ENCODE measurements at places on chromosomes 7 and 10.

DNA sequence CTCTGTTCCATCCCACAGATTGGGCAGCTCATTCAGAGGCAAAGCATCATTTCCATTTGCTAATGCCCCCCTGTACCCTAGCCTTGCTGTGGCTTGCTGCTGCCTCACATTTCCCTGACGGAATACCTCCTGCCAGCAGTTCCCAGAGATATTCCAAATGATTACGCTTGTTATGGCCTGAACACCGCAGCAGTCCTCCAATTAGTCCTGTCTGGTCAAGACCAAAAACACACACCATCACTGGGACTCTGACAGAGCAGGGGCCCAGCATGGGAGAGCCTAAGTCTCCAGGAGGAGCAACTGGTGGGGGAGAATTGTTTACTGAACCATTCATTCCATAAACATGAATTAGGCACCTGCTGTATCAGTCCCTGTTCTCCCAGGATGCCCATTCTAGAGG is 6.1 kb downstream of the OGDHL start:
- no peak for DNase-seq

- no peak for DNase-seq
Measured at GRCh38 chr10:109934958-109935793, 11.9 kb upstream of the XPNPEP1 start.

GRCh38 chr7:2043316-2044039 is 189.3 kb downstream of the MAD1L1 start:
- DNase-seq = no peak

GRCh38 chr7:139481364-139481763 is 2.1 kb downstream of the KLRG2 start:
- DNase-seq = no peak

DNA sequence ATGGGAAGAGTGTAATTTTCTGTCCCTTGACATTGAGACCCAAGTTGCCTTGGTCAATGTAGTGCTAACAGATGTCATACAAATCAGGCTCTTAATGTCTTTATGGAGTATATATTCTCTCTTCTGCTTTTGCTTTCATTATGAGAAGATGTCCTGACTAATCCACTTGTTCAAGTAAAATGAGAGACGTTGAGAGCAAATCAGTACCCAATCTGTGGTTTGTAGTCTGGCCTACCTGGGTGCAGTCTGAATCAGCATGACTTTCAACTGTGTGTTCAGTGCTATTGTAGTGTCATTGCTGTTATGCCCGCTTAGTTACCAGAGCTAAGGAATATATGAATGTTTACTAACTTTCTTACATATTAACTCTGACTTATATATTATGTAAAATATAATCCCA is 612.4 kb downstream of the ANKRD7 start:
- no peak for DNase-seq

- DNase-seq = no peak
Measured at GRCh38 chr10:127563718-127564553, 14.8 kb downstream of the NPS start.

DNA sequence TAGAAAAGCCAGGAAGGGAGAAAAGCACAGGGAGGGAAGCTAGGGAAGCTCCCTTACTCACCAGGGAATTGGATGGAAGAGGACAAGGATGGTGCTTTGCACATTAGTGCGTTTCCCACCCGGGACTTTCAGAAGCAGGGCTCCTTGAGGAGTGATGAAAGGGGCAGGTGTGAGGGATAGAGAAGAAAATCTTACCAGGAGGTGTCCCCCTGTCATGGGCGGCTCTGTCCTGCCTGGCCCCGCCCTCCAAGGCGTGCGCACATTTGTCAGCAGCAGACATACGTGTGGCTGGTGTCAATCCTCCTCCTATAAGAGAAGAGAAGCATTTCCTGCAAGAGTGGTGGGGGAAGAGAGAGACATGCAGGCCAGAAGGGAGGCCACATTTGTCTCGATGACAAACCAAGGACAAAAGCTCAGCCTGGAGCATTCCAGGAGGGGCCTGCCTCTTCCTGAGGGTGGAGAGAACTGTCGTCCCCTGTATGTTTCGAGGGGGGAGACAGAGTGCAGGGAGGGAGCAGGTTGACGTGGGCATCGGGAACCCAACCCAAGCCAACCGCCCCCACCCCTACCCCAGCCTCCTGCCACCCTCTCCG is 47.4 kb upstream of the COMTD1 start:
- no peak for DNase-seq

DNA sequence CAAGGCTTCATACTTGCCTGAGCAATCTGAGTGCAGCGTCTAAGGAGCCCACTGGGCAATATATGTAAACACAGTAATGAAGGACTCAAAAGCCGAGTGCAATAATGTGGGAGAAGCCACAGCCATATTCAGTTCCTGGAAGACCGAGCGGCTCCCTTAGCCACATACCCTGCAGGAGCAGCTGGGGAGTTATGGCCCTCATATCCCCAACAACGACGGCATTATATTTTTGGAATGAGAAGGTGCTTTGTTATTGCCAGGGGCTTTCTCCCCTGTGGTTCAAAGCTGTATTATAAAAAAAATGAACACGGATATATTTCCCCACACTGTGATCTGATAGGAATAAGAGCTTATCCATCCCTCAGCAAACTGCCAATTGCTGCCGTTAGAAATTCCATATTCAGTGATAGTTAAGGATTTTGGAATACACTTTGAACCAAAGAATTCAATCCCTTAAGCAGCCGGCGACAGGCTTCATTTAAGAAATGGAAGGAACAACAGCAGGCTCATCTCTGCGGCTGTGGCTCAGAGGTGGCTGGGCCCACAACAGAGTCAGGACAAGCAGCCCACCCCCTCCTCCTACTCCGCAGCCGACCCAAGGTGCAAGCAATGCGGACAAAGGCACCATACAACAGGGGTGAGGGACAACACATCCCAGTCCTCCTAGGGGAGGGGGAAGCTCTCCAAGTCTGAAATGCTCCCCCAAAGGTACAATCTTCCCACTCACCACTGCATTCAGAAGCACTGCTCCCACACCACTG is 77.2 kb downstream of the TNS3 start:
- DNase-seq = no peak

DNA sequence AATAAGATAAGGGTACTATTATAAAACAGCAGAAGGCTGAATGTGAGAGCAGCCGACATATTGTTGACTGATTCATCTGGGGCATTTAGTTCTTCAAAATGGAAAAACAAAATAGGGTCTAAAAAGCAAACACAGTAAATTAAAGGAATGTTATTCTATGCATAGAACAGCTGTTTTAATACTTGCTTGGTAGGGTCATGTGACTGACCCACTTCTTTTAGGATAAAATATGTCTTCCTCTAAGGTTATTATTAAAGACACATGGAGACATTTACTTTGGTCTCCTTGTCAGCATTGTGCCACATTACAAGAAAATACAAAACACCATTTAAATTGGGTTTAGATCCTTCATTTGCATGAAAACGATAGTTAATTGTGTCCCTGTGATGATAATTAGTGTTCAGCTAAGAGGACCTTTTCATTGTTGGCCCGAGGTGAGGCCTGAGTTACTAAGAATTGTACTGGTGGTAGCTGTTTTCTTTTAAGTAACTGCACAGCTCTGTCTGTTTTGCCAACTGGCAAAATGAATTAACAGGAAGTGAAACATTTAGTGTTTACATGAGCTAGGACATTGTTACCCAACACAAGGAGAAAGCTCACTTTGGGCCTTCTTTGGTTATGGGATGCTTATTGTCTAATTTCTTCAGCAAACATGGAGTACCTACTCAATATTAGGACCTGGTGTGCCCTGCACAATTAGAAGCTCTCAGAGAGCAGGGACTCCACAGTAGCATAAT is 764.4 kb downstream of the LRMDA start:
- DNase-seq = no peak

DNA sequence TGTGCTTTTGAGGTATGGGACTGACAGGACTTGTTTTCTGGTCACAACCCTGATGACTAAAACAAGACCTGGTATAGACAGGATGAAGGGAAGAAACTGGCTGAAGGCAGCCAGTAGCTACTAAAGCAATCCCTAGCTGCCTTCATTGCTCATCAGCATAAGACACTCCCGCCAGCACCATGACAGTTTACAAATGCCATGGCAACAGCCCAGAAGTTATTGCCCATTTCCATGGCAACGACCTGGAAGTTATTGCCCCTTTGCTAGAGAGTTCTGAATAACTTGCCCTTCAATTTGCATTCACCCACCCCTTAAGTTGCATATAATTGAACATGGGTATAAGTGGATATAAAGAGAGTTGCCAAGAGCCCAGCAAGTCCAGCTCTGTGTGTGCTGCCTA is 169.6 kb upstream of the FAM171A1 start:
- DNase-seq = no peak

- DNase-seq = no peak
Measured at GRCh38 chr10:129513312-129513711, 46.3 kb downstream of the MGMT start.

DNA sequence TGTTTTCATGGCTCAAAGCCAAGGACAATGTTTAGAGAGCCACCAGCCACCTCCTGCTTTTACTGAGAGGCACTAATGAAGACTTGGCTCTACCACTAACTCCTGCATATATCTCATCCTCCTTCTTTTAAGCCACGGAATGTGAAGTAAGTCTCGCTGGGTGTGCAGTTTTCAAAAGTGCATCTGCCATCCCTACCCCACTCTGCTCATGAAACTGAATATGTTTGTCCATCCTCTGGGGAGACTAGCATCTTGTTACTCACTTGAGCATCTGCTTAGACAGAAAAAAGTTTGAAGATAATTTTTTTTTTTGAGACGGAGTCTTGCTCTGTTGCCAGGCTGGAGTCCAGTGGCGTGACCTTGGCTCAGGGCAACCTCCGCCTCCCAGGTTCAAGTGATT is 40.8 kb downstream of the EPDR1 start:
- no peak for DNase-seq

DNA sequence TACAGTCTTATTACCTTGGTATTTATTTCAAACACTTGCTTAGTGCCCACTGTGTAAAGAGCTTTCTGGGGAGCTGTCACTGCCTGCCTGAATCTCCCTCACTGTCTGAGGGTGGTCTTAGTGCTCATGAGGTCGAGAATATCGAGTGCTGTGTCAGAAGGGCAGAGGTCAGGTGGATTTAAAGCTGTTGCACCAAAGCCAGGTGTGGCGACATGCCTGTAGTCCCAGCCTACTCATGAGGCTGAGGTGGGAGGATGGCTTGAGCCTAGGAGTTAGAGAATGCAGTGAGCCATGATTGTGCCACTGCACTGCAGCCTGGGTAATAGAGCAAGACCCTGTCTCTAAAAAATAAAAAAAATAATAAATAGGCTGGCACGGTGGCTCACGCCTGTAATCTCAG is 20.9 kb downstream of the CCM2 start:
- no peak for DNase-seq

- DNase-seq = no peak
Measured at GRCh38 chr7:117872561-117873309, 506 bp downstream of the CTTNBP2 start.

- no peak for DNase-seq
Measured at GRCh38 chr7:143811-144453, 48.4 kb upstream of the FAM20C start.

- DNase-seq = no peak
Measured at GRCh38 chr7:125606671-125607070, 677.0 kb upstream of the POT1 start.

- DNase-seq = no peak
Measured at GRCh38 chr7:121546632-121547543, 150.8 kb upstream of the FAM3C start.

DNA sequence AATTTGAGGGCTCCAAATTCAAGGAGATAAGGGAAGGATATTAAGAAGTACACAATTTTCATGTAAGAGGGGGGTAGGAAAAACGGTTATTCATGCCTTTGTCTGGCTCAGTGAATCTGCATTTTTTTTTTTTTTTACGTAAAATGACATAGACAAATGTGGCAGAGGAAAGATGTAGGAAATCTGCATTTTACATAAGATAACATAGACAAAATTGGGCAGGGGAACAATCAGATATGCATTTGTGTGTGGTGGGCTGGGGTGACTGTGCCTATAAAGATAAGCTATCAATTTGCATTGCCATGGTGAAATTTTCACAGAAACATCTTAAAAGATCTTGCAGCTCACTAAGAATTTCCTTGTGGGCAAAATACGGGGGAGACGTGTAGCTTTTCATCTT is 92.7 kb upstream of the GPR141 start:
- DNase-seq = peak; percentile 87

GRCh38 chr10:29703271-29703670 is 68.5 kb upstream of the SVIL start:
- no peak for DNase-seq

DNA sequence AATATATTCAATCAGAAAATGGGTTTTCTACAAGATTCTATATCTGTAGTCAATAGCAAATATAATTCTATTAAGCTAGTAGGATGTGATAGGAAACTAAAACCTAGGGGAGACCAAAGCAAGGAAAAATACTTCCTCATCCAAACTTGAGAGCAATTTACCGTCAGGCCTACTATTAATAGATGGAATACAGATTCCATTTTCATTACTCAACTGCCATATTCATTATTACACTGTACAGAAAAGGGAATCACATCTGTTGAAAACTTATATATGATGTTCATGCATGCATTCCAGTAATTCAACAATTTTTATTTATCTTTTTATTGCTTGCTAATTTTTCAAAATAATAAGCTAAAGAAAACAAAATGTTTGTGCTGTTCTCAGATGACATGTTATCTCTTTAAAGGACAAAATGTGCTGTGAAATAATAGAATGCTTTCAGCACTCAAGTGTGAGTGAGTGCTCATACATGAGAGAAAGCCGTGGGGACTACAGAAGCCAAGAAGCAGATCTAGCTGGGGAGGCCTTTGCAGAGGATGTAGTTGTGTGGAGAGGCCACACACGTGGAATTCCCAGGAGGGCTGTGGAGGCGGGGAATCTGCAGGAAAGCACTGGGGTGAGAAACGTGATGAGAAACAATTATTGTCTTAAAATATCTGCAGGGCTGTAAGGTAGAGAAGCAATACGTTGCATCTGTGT is 110.0 kb downstream of the EGFR start:
- DNase-seq = no peak

DNA sequence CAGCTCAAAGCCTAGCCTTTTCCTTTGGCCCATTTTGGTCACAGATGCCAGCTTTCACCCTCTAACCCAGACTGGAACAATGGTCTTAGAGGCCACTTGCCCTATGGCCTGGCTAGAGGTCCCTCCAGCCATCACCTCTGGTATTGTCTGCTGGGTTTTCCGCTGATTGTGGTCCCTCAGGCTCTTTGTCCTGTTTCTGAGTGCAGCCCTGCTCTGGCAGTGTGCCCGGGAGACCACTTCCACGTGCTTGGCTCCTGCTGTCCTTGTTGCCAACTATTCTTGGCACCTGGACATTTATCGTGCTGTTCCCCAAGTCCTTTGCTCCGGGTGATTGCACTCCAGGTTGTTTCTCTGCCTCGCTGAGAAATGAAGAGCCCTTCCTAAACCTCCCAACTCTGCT is 53.3 kb upstream of the FAM180A start:
- no peak for DNase-seq

- DNase-seq = peak; percentile 9
Measured at GRCh38 chr7:43653891-43654504, 71.1 kb downstream of the STK17A start.
